ENCODE measurements at places on chromosomes 1 and 21.

DNA sequence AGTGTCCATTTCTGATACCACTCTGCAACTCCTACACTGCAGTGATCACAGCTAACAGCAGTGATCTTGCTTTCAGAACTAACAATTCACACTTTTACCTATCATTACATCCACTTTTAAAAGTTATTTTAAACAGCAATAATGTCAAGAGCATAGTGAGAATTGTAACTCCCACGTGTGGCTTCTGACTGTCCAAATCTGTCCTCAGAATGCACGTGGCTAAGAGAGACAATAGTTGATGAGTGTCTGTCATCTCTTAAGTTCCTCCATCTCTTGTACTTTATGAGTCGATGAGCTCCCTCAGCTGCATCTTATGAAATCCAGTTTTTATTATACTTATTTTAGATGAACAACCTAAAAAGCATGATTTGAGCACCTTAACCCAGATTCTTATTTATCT lies 16.5 kb upstream of the CFHR5 start:
- DNase-seq = no peak

GRCh38 chr1:207744000-207744534 lies 7.8 kb upstream of the CD46 start:
- no peak for DNase-seq

DNA sequence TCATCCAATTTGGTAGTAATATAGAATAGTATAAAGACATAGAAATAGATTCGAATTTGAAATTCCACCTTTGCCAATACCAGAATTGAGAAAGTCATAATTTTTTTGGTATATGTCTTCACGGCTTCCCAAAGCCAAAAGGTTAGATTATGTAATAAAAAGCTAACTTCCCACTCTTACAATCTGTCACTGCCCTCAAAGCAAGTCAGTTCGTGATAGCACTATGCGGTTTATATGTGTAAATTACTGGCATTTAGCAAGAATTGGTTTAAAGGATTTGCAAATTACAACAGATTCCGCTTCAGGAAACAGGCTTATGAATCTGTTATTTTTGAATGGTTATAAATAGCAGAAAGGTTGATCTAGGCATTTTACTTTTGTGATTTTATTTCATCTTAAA lies 679.4 kb upstream of the ADGRL2 start:
- DNase-seq = no peak

GRCh38 chr1:61898658-61899057 lies 156.4 kb downstream of the PATJ start:
- DNase-seq = no peak

DNA sequence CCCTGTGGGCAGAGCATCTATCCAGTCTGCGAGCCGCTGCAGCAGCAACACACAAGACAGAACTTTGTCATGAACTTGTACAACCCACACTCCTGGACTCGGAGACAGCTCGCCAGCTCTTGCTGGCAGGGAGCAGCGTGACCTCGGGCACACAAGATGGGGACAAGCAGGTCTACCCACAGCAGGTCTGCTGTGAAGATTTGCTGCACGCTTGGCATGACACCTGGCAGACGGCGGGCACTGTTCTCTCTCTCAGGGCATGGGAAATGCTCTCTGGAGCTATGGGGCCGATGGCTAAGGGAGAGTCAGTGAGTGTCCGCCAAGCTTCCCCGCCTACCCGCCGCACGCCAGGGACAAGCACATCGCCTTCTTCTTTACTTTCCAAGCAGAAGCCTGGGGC lies 90.0 kb downstream of the STUM start:
- peak; percentile 44 for DNase-seq

DNA sequence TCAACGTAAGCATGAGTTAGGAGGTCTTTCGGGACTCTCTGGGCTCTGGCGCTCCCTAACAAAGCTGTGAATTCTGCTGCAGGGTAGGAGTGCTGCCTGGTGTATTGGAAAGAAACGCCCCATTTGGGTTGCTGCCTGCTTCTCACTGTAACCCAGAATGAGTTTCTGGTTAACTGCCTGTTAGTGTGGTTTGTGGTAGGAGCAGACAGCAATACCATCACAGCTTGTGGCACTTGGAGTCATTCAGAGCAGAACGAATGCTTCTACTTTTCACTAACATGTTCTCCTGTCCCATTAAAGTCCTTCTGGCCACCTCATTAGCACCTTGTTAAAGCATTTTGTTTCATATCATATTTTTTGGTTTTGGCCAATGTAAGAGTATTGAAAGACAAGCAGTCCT lies 18.1 kb downstream of the MAP3K7CL start:
- no peak for DNase-seq

- DNase-seq = no peak
Measured at GRCh38 chr1:8065369-8065768, 39.3 kb upstream of the ERRFI1 start.

GRCh38 chr1:51473331-51474115 lies 45.5 kb downstream of the EPS15 start:
- no peak for DNase-seq

DNA sequence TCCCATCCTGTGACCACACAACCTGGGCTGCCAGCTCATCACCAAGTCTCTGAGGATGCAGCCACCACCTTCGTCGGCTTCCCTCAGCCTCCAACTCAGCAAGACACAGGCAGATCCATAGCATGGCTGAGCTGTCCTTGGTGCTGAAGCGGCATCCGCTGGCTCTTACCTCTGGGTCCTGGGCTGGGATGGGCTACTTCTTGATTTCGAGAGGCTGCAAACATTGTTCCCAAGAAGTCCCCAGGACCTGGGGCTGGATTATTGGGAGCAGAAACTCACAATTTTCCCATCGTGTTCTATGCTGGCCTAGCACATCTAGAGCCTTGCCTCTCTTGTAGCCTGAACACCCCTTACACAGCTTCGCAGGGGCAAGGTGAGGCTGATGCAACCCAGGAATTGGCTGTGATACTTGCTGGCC lies 24.9 kb upstream of the C1QA start:
- no peak for DNase-seq

DNA sequence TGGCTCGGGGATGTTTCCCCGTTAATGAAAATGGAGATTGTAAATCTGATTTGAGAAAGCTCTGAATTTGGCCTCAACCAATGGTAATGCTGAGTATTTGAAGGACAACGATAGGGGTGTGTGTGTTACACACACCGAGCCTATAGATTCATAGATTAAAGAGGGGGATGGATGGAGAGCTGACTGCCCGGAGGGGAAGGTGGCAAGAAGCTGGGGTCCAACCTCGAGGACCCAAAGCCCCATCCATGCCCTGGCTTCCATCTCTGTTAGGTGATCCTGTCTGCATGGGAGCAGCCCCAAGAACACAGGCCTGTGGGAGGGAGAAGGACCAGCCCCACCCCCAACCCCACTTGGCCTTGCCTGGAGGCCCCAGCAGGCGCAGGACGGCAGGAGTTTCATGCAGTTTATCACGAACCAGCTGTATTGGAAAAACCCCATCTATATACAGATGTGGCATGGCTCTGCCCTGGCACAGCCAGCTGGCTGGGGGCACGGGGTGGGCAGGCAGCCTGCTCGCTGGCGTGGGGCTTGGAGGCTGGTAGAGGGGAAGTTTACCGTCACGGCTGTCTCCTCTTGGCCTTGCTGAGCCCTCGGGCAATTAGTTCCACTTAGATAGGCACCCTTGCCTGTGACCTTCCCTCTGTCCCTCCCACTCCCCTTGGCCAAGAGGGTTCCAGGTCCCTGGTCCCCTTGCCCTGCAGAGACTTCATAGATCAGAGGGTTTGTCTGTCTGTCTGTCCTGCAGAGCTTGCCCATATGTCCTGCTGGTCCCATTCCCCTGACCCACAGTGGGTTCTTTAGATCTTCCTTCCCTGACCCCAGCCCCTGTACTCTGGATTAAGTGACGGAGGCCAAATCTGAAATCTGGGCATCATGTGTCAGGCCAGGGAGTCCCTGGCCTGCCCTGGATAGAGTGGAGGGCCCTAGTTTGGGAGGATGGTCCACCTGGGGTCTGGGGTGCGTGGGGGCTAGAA lies 3.0 kb downstream of the HSPB7 start:
- DNase-seq = no peak

- DNase-seq = no peak
Measured at GRCh38 chr1:15472587-15472986, 3.3 kb upstream of the CELA2B start.

GRCh38 chr1:55720261-55720660 lies 505.1 kb upstream of the USP24 start:
- DNase-seq = no peak

DNA sequence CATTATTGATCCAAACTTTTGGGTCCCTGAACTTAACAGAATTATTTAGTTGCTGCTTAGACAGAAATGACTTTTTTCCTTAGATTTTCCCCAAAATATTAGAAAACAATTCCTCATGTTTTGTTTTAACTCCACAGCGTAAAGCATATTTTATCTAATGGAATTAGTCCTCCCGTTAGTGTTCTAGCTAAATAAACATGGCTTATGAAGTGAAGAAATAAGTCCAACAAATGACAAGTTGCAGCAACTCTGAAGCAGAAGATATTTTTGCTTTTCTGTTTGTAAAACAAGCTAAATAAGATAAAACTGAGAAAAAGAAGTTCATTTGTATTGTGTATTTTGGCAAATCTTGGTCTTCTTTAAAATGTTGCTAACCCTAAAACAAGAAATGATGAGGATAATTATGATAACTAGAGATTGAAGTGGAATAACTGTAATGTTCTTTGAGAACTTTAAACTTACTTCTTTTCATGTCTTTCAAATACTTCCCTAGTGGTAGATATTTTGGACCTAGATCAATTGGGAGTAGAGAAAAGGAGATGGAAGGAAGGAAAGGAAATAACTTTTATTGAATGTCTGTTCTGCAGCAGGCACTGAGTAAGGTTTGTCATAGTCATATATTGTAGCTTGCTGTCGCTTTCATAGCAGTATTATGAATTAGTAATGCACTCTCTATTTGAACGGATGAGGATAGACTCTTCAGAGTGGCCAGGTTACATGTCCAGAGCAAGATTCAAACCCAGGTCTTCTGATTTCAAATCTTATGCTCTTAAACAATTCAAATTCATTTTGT lies 12.5 kb downstream of the NFIA start:
- DNase-seq = no peak

DNA sequence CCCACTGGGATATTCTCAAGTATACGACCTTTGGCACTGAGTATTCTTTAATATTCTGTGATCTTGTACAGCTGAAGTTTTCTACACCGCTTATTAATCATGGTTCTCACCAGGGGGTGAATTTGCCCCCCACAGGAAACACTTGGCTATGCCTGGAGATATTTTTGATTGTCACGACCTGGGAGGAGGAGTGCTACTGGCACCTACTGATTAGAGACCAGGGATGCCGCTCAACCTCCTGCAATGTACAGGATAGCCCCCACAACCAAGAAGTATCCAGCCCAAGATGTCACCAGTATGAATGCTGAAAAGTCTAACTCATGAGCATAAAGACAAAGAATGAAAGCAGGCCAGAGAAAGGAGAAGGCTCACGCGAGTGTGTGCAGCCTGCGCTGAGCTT lies 13.7 kb downstream of the REG4 start:
- DNase-seq = no peak

- no peak for DNase-seq
Measured at GRCh38 chr1:223752721-223753515, 40.6 kb downstream of the CAPN2 start.

- no peak for DNase-seq
Measured at GRCh38 chr1:176628775-176629174, 165.8 kb downstream of the PAPPA2 start.

DNA sequence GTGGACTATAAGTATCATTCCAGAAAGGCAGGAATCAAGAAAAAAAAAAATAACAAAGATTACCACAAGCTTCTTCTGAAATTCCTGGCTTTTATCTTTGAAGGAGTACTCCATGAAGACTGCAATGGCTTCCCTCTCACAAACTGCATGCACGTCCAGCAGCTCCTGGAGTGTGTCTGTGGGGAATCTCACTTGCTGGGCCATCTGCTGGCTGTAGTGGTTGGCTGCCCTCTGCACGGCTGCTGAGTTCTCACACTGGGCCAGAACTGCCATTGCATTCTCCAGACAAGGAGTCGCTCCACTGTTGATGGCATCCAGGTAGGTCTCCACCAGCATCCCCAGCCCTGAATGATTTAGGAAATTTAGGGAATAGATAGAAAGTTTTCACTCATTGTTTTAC lies 23.3 kb upstream of the GBP2 start:
- no peak for DNase-seq

DNA sequence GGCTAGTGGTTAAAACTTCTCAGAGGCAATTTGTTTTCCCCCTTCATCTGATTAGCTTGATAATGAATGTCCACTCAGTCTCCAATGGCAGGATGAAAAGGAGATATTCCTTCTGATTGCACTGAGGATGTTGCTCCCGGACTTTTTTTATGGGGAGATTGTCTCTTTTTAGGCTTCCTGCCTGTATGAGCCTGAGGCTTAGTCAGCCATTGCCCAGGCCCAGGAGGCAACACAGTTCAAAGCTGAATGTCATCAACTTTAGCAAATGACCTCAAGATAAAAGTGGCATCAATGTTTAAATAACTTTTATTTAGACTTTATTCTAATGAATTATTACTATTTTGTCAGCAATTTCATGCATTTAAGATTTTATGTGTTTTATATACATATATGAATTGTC lies 162.9 kb upstream of the PTBP2 start:
- no peak for DNase-seq

DNA sequence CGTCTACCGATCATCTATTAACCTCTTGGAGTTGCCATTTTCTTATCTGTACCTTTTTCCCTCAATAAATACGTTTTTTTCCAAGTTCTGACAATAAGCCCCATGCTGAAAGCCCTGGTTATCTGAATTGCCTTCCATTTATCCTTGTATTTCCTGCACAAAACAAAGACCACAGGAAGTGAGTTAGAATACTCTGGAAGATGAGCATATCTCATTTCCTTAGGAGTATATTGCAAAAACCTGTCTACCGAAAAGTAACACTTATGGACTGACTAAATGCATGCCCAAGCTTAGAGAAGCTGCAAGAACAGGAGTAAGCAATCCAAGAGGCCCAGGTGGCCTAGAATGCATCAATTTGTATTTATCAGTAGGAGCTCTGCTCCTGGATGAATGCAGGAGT lies 39.9 kb downstream of the DIRAS3 start:
- no peak for DNase-seq

- DNase-seq = no peak
Measured at GRCh38 chr1:15453734-15454133, 2.8 kb upstream of the CELA2A start.

GRCh38 chr1:214542275-214543199 lies 8.9 kb downstream of the PTPN14 start:
- DNase-seq = no peak

- DNase-seq = peak; percentile 13
Measured at GRCh38 chr21:42570362-42570761, 56.7 kb downstream of the SLC37A1 start.

DNA sequence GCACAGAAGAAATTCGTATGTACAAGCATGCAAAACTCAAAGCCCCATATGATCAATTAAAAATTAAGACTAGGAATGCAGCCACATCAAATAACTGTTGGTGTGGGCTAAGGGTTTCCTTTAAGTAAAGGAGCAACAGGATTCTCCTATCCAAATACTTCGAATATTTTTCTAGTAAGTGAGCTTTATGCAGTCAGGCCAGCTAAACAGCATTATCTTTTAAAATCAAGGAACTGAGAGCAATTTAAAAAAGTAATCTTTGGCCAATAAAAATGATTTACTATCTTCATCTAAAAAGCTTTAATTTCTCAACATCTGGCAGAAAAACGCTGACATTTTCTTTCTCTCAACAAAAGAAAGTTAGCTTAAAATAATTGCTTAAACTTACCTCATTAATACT lies 19.8 kb downstream of the CNN3 start:
- DNase-seq = no peak

- no peak for DNase-seq
Measured at GRCh38 chr1:169146576-169147214, 40.2 kb downstream of the ATP1B1 start.
